Calu3 (cell line): ENCODE measurements at places on chromosomes 12 and 14. TPM values are rescaled to one million over a fixed set of nuclear protein-coding genes. Genes with fewer than 3 reads are reported as not detected.

GPR68 gene
- total RNA-seq = not detected in 2 replicates

EXOC3L4 gene
- 10.9 and 13.5 TPM in 2 replicates for total RNA-seq

HHIPL1 gene
- total RNA-seq = 0.22 TPM in 1 of 2 replicates, not detected in the other

DNA sequence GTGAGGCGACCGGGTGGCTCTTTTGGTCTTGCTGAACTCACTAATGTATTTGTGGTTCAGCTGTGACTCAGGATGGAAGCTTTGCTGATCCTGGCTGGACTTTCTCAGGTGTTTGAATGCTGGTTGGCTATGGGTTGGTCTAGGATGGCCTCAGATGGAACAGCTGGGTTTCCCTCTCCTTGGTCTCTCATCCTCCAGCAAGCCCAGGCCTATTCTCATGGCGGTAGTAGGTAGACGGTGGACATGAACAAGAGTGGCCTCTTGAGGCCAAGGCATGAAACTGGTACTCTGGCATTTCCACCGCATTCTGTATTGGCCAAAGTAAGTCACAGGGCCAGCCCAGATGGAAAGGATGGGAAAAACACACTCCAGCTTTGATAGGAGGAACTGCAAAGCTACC, 11.8 kb upstream of the POLR3B start:
- H3K36me3 ChIP-seq = peaks cover 21% of the 10 kb centered on the region
- peaks cover 19% of the 10 kb centered on the region for H3K4me1 ChIP-seq
- H3K27ac ChIP-seq = no peak overlapping the region
- DNase-seq = peak; percentile 65
- H3K4me3 ChIP-seq = no peak overlapping the region
- H3K27me3 ChIP-seq = peaks cover 15% of the 10 kb centered on the region

- H3K4me3 ChIP-seq = no peak overlapping the region
- peaks cover 66% of the 10 kb centered on the region for H3K36me3 ChIP-seq
- no peaks in the 10 kb centered on the region for H3K27me3 ChIP-seq
- H3K27ac ChIP-seq = peak overlapping the region; percentile 90
- peaks cover 55% of the 10 kb centered on the region for H3K4me1 ChIP-seq
Measured at GRCh38 chr12:79559591-79559990, 131.2 kb downstream of the PAWR start.

DNA sequence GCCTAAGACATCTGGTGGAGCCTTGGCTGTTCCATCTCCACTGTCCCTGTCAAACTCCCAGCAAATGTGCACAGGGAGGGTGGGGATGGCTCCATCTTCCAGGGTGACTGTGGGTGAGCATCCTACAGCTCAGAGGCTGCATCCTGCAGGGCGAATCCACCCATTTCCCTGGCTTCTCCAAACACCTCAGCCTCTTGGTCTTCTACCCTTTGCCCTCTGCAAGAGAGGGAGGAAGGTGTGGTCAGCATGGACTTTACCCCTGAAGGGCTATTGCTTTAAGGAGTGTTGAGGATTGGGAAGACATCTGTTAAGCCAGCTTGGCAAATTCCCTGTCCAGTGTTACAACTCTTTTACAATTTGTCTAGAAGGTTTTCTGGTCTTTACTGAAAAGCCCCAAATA, 23.1 kb upstream of the DGLUCY start:
- no peak overlapping the region for H3K27ac ChIP-seq
- H3K36me3 ChIP-seq = peaks cover 9% of the 10 kb centered on the region
- peaks cover 11% of the 10 kb centered on the region for H3K27me3 ChIP-seq
- no peak overlapping the region for H3K4me3 ChIP-seq
- H3K4me1 ChIP-seq = peaks cover 15% of the 10 kb centered on the region

SYCP3 gene
- total RNA-seq = 0.12 TPM in 1 of 2 replicates, not detected in the other

ANG gene
- total RNA-seq = 4.0 and 4.4 TPM in 2 replicates

DNA sequence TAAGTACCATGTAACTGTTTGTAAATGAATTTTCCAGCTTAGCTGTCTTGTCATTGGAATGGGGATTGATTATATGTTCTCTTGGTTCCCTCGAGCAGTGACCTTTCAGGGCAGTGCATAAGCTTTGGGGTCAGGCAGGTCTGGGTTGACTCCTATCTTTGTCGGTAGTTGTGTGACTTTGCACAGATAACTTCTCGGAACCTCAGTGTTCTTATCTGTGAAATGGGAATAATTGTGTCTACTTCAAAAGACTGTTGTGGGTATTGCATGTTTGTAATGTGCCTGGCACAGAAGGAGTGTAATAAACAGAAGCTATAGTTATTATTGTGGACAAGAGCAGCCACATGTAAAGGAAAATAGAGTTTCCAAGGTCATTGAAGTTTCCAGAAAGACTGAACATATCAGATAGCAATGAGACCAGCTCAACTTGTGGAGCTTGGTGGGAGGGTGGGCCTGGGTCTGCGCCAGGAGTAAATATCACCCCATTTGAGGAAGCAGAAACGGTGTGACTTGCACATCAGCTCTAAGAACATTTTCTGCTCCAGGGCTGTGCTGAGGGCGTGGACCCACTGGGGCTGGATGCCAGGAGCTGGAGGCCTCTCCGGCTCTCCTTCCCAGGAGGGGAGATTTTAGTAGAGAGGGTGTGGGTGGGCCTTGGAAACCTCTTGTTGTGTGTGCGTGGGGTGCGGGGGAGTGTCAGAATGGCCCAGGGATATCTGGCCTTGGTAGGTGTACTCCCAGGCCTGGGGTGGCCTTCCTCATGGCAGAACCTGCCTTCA, 19.7 kb downstream of the FOS start:
- no peak for DNase-seq
- peaks cover 32% of the 10 kb centered on the region for H3K4me1 ChIP-seq
- no peak overlapping the region for H3K4me3 ChIP-seq

FGF6 gene
- not detected in 2 replicates for total RNA-seq

DNA sequence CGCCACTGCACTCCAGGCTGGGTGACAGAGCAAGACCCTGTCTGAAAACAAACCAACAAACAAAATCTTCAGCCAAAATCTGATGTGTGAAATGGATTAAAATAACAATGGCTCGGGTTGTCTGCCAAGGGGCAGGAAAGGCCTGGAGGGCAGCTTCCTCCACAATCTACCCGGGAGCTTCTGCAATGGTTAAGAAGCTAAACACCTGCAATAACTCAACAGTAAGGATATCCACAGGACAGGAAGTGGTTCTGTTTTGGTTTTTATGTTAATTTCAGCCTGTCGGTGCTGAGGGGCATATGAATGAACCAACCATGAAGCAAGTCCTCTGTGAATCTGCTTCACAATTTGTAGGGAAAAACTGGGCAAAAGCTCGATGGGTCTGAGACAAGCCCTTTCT, 34.4 kb downstream of the RAD52 start:
- H3K4me1 ChIP-seq = peaks cover under 1% of the 10 kb centered on the region
- peaks cover 46% of the 10 kb centered on the region for H3K36me3 ChIP-seq
- H3K27me3 ChIP-seq = no peaks in the 10 kb centered on the region
- H3K4me3 ChIP-seq = no peak overlapping the region
- no peak for DNase-seq

DNA sequence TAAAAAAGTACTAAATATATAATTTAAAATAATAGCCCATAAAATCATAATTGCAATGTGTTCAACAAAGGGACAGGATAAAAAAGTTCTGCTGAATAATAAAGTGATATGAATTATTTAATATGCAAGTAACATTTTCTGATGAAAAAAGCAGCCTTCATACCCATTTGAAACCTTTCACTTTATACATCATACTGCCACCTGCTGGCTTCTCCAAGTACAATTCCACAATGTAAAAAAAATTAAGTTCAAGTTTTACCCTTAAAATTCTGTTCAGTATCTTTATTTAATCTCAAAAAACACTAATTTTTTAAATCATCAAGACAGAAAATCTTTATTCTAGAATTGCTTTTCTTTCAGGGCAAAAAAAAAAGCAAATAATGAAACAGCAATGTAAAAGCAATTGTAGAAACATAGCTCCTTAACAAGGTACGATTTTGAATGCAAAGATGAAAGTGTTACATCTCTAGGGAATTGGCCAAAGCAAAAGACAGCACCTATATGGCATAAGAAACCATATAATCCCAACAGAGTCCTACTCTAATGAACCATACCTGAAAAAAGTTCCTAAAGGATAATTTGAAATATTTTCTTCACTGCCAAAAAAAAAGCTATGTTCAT, 15.0 kb downstream of the MDM1 start:
- no peaks in the 10 kb centered on the region for H3K4me1 ChIP-seq
- DNase-seq = peak; percentile 35
- H3K27me3 ChIP-seq = no peaks in the 10 kb centered on the region
- H3K4me3 ChIP-seq = no peak overlapping the region

- H3K27me3 ChIP-seq = no peaks in the 10 kb centered on the region
- no peak for DNase-seq
- H3K4me3 ChIP-seq = no peak overlapping the region
- H3K36me3 ChIP-seq = no peaks in the 10 kb centered on the region
- H3K27ac ChIP-seq = no peak overlapping the region
- H3K4me1 ChIP-seq = no peaks in the 10 kb centered on the region
Measured at GRCh38 chr14:27242874-27243273, 645.0 kb upstream of the NOVA1 start.
